ENCODE measurements at places on chromosomes 13 and 19.

GRCh38 chr19:19428746-19429145 lies 23.3 kb downstream of the GATAD2A start:
- no peak for DNase-seq

DNA sequence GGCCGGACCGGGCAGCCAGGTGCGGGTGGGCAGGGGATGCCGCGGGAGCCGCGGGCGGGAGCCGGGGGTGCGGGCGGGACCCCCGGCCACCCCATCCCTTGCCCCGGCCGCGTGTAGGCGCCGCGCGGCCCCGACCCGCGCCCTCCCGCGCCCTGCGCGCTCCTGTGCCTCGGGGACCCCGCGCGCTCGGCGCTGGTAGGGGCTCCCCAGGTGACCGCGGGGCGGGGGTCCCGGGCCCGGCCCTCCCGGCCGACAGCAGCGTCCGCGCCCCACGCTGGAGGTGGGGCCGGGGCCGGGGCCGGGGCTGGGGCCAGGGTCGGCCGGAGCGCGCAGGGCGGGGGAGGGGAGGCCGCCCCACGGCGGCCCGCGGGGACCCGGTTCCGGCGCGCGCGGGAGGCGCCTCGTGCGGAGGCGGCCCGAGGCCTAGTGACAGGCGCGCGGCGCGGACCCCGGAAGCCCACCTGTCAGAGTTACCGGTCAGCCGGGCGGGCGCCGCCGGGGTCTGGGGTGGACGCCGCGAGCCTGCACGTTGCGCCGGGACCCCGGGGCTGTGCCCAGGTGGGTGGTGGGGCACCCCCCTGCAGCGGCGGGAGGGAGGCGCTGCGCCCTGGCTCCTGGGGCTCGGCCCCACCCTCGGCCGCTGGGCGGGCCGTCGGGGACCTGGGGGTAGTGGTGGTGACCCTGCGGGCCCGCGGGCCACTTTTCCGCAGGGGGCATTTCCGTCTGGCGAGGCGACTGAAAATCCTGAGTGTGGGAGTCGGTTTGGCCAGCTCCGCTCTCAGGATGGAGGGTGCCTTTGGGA lies 518 bp downstream of the TFDP1 start:
- peak; percentile 52 for DNase-seq

- DNase-seq = no peak
Measured at GRCh38 chr13:46630431-46631178, 77.6 kb downstream of the LRCH1 start.

DNA sequence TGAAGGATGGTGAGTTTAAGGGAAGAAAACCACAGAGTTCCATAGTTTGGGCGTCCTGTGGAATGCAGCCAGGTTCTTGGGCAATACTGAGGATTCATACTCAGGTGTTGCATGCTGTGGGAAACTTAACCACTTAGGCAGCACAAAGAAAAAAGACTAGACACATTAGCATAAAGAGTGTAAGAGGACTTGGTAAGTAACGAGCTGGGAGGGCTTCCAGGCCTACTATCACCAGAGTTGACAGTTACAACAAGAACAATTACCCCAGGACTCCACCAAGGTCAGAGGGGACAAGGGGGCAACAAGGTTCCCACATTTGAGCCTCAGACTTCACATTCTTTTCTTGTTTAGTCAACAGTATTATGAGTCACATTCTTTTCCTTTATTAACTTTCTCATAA lies 33.2 kb downstream of the KCTD12 start:
- no peak for DNase-seq

DNA sequence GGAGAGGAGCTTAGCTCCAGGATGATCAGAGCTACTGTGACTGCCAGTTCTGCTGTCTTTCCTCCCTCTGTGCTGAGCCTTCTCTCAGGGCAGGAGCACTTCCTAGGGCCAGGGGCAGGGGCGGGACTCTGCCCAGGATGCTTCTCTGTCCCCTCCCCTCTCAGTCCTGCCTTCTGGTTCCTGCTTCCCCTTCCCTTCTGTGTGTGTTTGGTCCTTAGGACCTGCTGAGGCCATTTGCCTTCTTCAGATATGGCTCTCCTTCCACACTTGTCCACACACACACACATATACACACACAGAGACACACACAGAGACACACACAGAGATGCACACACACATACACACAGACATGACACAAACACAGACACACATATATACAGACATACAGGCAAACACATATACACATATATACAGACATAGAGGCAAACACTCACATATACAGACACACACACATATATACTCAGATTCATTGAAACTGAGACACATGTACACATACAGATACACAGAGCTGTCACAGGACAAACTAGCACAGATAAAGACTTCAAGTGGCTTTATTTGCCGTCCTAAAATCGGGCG lies 22.0 kb upstream of the CD177 start:
- no peak for DNase-seq

- DNase-seq = no peak
Measured at GRCh38 chr13:58852076-58852475, 1220.5 kb downstream of the PCDH17 start.
